Gastroesophageal sphincter (tissue), 4 donors: ENCODE measurements at places on chromosomes 16 and 17.

GRCh38 chr16:21566891-21567414, 32.4 kb upstream of the METTL9 start:
- ATAC-seq, result no peak

DNA sequence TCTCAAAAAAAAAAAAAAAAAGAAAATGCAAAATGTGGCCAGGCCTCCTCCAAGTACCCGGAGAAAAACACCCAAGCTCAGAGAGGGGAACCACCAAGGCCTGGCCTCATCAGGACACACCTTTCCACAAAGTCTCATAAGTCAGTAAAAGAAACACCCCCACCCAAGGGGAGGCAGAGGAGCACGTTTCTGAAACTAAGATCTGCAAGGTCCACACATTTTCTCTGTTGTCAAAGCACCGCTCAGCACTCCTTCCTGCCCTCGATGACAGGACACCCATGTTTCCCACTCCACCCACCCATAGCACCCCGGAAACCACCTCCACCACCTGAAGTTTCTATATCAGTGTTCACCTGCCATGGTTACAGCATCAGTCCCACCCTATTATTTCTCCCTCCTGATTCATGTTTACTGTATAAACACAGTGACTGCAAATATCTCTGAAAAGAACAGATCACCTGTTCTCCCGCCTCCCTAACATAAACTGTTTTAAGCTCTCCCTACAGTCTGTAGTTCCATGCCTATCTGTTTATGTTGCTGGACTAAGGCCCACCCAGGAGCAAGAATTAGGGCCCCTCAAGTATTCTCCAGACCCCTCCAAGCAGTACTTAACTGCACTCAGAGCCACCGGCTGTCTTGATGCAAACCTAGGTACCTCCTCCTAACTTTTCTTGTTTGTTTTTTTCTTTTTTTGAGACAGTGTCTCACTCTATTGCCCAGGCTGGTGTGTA, 2.0 kb downstream of the CORO7 start:
- ATAC-seq, result no peak

DNA sequence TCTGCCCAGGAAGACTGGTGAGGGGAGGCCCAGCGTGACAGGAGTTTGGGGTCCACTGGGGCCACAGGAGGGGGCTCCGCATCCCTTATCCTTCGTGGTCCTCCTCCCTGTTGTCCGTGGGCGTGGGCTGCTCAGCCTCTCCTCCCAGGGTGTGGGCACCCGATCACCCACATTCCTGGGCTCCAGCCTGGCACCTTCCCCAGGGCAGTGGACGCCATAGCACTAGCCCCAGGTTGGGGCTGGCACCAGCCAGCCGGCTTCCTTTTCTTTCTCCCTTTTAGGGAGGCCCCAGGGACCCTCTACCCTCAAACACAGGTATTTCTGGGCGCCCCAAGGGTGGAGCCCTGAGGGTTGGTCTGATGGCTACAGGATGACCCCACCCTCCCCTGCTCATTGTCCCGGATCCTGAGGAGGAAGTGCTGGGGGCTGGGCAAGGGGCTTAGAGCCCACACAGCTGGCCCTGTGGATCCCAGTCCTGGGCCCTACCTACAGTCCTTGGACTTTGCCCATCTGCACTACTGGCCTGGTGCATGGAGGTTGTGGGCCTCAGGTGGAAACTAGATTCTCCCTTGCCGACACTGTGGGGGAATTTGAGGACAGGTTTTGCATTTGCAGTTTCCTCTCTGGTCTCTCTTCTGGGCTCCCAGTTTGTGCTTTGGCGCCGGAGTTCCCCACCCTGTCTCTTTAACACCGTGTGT, 1.1 kb downstream of the KIF1C start:
- no peak for ATAC-seq

DNA sequence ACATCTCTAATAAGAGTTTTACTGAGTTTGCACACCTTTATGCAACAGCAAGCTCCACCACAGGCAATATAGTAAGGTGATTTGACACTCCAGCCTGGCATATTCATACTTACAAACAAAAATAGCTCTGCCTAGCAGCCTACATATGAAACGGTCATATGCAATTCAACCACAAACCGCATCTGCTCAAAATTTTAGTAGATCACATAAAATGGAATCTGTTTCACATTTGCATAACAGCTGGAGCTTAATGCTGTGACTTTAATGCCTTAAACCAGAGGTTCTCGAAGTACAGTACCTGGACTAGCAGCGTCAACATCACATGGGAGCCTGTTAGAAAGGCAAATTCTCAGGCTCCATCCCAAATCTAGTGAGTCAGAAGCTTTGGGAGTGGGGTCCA, 578.4 kb downstream of the CDH11 start:
- no peak for ATAC-seq

DNA sequence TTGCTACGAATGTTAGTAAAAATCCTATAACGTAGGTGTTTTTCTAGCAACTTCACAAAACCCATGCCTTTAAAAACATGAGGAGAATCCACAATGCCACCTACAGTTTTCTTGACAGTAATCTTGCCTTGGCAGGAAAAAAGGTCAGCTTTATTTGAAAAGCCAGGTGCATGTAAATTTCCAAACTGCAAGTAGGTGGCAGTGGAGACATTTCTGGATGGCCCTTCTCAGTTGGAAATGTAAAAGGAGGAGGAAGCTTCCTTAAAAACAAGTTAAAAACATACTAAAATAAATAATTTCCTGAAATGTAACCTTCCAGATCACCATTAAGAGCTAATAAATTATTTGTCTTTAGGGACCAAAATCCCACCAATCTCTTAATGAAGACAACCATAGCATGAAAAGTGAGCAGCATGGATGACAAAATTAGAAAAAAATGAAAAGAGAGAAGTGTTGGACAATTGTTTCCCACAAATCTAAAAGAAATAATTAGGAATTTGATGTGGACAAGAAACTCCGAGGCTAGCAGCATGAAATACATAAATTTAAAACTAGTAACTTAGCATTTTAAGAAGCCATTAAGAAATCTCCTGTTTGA, 152.2 kb downstream of the SNX11 start:
- ATAC-seq, result no peak

GRCh38 chr16:1450218-1450617, 5.9 kb upstream of the CCDC154 start:
- no peak for ATAC-seq

- ATAC-seq, result no peak
Observed at GRCh38 chr16:85127379-85127723, 15.1 kb upstream of the CIBAR2 start.

GRCh38 chr17:10772425-10773380, 31.2 kb downstream of the TMEM238L start:
- no peak for ATAC-seq

DNA sequence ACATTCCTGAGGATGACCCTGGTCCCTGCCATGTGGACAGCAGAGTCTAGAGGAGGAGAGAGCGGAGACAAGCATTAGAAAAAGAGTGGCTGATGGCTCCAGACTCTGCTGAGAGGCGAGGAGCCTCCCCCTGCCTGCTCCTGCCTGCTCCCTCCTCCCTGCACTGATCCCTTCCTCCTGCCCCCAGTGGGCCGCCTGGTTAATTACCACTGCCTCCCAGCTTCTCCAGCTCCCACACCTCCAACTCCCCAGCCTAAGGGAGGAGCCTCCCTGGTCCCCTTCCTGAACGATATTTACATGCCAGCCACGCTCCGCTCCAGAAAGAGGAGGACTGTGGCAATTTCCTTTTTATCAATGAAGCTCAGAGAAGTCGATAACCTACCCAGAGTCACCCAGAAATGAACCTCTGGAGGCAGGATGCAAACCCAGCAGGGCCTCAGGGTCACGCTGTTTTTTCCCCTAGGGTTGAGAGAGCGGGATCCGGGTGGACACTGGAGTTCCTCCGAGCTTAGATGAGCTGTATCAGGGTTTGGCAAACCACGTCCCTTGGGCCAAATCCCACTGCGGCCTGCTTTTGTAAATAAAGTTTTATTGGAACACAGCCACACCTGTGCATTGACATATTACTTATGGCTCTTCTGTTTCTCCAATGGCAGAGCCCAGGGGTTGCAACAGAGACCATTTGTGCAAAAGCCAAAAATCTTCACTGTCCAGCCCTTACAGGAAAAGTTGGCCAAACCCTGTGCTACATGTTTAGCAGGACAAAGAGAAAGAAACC, 27.1 kb upstream of the JPH3 start:
- no peak for ATAC-seq

DNA sequence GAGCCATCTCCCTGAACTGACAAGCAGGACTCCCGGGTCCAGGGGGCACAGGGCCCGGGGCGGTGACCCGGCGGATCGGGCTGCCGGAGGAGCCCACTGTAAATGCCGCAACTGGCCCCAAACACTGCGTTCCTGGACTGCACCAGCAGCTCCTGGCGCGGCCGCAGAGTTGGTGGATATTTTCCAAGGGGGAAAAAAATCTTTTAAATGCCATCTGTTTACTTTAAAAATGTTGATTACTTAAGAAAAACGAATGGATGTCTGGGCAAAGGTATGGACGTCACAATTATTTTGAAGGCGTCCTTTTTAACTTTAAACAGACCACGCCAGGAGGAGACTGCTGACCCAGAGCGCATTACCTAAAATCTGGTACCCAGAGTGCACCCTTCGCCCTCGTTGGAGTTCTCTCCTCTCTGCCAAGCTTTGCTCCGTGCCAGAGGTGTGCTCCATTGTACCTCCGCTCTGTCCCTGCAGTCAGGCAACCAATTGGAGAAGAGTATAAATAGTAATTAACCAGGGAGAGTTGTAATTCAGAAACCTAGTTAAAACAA, 3.4 kb downstream of the HS3ST3B1 start:
- no peak for ATAC-seq

GRCh38 chr17:45790296-45790922, 6.3 kb downstream of the CRHR1 start:
- no peak for ATAC-seq

GRCh38 chr17:80177986-80178595, 8.3 kb downstream of the CARD14 start:
- ATAC-seq, result no peak

DNA sequence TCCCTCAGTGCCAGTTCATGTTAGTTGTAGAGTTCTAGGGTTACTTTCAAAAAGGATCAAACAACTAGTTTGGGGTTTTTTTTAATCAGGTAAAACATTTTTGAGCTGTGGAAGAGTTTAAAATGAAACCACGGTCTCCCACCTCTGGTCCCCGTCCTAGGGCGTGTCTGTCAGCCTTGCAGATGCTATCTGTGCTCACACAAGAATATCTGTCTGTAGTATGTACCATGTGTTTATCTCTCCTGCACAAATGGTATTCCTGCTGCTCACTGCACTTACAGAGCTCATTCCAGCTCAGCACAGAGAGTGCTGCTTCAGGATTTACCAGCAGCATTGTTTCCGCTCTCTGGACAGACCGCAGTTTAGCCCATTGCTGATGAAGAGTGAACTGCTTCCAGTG, 38.9 kb downstream of the UBN1 start:
- no peak for ATAC-seq

- ATAC-seq, result no peak
Observed at GRCh38 chr17:77613627-77614026, 344.9 kb upstream of the TNRC6C start.

GRCh38 chr16:53773150-53773846, 69.3 kb downstream of the FTO start:
- peak; percentile 52 for ATAC-seq

DNA sequence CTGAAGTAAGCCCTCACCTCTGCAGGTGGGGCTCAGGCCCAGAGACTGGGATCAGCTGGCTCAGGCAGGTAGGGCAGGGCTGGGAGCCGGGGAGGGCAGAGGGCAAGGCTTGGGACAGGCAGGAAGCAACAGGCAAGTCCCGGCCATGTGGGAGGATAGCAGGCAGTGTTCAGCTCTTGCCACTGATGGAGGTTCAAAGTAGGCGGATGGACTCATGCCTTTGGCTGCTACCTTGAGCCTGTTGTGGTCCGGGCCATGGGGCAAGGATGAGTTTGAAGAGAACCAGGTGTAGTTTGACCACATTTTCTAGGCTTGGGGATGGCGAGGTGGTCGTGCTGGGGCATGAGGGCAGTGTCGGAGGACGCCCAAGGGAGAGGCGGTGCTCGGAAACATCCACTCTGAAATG, 2.7 kb downstream of the PRCD start:
- ATAC-seq, result no peak

DNA sequence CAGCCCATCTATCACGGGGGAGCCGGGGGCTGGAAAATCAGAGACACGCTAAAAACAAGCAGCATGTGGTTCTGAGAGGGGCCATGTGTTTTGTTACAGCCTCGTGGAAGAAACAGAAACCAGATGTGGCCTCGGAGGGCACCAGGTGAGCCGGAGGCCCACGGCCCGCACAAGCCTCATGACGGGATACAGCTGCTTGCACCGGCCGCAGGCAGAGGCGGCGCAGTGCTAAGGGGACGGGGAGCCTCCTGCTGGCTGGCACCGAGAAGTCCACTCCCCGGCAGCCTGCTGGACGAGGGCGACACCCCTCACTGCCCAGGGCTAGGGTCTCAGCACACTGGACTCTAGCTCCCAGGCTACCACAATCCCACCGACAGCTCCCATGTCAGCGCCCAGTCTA, 19.2 kb downstream of the NDUFAF8 start:
- ATAC-seq, result no peak
